ENCODE measurements at places on chromosomes 4 and X.

GRCh38 chrX:154490021-154490413, 412 bp downstream of the SLC10A3 start:
- DNase-seq, result peak; percentile 60

DNA sequence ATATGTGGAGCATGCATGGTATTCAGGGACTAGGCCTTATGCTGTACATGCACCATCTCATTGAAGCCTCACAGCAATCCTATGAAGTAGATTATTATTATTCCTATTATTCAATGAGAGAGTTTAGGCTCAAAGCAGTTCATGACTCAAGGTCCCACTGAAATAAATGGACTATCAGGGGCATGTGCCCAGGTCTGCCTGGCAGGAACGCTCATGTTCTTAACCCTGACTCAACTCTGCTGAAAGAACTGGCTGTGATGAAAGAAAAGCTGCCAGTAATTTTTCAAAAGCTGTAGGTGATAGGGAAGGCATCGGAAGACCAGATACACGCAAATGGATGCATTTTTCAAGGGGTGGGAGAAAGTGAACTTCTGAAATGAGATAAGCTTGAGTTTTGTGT, 243.4 kb downstream of the PTTG2 start:
- no peak for DNase-seq

DNA sequence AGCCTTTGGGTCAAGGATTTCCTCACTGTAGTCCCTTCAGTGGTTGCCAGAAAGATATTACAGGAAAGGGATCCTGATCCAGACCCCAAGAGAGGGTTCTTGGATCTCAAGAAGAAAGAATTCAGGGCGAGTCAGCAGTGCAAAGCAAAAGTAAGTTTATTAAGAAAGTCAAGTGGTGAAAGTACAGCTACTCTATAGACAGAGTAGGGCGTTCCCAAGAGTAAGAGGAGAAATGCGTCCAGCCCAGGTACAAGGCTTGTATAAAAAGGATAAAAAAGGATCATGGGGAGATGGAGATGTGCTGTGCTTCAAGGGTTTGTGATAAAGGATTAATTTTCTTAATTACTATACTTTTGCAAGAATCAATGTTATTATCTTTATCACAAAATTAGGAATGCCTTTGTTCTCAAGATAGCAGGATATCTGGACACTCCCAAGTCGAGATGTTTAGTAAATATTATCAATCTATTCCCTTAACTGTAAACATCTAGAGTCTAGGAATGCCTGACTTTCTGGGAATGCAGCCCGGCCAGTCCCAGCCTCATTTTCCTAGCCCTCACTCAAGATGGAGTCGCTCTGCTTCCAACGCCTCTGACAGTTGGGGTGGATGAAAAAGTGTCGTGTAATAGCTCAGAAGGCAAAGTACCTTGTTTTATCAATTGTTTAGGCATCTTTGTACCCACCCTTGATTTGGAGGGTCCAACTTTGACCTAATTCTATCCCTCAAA, 360.7 kb downstream of the GPM6A start:
- DNase-seq, result no peak

GRCh38 chrX:20427173-20427770, 160.6 kb upstream of the RPS6KA3 start:
- no peak for DNase-seq

- DNase-seq, result no peak
Measured at GRCh38 chrX:1389181-1389992, 2.5 kb downstream of the SLC25A6 start.

DNA sequence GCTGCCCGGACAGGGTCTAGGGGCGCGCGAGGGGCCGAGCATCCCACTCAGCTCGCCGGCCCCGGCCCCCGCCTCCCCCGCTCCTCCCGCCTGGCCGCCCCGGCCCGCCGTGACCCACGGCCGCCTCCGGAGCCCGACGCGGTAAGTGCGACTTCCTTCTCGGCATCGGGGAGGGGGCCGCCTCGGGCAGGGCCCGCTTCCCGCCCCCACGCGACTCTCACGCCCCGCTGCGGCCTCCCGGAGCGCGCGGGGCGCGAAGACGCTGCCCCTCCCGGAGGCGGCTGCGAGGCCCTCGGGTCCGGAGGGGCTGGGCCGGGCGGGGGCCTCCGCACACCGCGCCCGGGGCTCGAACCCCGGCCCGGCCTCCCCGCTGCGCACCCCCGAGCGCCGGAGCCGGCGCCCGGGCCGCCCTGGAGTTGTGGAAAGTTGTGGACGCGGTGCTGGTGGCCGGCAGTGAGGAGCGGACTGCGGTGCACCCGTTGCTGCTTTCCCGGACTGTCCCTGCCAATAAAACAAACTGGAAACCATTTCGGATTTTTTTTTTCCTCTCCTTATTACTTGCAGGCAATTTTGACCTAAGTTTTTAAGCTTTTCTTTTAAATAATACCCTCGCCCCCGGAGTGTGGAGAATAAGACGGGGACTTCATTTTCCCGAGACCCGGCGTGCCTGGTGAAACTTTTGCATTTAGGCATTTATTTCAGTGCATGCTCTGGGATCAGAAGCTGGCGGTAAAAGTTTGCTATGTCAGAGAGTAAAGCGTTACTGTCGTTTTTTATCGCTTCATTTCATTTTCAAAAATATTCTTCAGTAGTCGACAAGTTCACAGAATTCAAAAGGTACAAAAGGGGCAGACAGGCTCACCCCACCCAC, 13.0 kb upstream of the TMEM156 start:
- DNase-seq, result no peak

DNA sequence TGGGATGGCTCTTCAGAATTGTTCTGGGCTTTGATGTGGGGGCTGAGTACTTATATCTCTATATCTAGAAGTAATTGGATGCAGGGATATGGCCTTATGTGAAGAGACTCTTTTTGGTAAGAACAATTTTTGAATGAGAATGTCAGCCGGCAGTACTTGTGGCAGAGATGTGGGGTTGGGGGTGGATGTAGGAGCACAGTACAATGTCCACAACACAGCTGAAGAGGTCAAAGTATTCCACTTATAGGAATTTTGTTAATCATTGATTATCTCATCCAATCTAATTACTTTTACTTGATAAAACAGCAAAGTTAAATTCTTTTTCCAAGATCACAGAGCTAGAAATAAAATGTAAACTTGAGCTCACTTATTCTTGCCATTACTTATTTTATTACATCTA, 391.4 kb downstream of the TEX13C start:
- DNase-seq, result no peak

DNA sequence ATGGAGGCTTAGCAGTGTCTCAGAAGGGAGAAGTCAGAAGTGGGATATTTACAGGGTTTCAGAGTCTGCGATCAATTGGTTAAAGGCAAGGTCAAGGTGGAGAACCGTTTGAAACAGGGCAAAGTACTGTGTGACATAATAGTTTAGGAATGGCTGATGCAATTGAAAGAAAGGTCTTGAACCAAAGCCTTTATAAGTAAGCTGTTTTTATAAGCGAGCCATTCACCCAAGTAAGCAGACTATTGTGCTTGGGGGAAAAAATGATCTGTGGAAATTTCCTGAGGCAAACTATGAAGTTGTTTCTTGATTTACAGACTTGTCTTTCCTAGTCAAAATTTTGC, 327.3 kb downstream of the CAMK2D start:
- peak; percentile 87 for DNase-seq

DNA sequence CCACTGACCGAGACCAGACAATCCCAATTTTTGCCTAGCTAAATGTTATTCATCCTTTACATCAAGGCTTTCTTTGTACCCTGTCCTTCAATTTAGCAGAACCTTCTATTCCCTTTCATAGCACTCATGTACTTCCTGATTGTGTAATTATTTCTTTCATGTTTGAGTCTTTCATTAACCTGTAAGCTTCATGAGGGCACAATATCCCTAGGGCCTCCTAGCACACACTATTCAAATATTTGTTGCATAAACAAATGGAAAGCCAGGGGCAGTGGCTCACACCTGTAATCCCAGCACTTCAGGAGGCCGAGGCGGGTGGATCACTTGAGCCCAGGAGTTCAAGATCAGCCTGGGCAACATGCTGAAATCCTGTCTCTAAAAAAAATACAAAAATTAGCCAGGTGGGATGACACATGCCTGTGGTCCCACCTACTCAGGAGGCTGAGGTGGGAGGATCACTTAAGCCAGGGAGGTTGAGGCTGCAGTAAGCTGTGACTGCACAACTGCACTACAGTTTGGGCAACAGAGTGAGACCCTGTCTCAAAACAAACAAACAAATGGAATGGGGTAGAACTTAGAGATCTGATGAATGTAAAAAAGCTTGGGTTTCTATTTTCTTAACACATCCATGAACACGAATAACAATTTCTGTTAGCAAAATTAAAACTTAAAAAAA, 59.0 kb downstream of the SAT1 start:
- DNase-seq, result no peak

DNA sequence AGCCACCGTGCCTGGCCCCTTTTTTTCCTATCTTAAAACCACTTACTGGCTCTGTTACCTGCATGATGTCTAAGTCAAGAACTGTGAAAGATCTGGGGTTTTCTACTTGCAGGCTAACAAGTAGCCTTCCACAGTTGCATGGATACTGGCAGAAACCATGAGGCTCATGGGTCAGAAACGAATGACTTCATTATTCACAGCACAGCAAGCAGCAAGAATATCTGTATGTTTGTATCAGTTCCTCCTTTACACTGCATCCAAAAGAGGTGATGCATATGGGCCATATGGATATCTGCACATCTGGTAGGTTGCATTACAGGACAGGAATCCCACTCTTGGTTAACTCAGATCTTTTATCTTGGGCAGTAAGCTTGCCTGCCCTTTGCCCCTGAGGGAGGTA, 154.9 kb upstream of the NUDT6 start:
- DNase-seq, result no peak

DNA sequence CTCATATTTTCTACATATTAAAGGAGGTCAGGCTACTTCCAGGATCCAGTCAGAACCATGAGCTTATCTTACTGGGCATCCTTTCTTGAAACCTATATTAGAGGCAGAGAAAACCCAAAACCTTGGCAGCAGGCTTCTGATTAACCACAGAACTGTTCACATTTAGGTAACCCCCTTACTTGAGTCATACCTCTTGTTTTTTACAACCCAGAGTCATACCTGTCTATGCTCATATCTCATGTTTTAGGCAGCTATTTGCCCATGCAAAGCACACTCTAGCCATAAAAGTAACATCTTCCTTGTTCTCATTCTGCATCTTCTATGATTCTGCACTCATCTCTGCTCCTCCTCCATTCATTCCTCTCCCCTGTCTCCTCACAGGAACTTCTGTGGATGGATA, 138.0 kb upstream of the SMIM31 start:
- DNase-seq, result no peak

DNA sequence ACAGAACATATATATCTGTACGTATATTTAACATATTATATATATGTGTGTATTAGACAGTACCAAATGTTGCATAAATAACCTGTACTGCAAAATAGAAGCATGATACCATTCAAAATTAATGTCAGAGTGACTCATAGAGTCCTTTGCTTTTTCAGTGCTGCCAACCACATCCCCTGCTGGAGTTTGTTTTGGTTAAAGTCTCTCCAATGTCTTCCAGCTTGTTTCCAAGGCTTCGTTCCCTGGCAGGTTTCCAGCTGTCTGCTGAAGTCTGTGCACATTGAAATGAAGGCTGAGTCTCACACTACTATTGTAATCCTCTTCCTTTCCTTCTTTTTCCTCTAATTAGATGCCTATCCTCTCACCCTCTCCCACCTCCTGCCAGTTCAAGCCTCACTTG, 14.9 kb downstream of the NRK start:
- DNase-seq, result peak; percentile 95

- DNase-seq, result no peak
Measured at GRCh38 chr4:172819353-172819752, 349.3 kb upstream of the GALNT7 start.

DNA sequence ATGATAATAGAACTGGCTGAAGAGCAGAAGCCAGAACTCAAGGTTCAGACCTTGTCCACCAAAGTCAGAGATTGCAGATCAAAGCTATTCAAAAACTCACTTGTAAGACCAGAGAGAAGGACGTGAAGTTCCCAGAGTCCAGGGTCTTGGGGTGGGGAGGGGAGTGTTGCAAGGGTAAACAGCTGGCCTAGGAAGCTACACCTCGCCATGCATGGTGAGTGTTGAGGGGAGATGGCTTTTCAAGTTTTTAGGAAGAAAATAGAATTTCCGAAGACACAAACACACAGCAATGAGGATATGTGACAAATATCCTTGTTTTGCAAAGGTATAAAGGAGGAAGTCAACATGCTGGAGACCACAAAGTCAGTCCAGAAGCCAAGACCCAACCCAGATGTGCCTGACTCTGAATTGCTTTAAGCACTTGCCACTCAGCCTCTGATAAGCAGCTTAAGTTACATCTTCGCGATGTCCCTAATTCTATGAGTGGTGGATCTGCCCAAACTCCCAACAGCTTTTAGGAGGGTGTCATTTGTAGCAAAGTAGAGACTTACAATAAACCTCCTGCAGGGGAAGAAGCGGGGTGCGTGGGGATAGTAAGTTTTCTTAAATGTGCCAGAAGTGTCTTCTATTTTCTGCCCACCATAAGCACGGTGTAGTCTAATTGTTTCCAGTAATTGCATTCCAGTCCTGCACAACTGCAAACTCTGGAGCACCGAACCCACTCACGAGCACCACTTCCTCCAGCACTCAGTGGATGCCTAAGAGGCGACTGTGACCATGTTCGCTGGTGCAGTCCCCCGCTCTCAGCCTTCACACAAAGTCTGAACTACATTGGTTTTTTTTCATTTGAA, 26.5 kb downstream of the HAND2 start:
- DNase-seq, result no peak

DNA sequence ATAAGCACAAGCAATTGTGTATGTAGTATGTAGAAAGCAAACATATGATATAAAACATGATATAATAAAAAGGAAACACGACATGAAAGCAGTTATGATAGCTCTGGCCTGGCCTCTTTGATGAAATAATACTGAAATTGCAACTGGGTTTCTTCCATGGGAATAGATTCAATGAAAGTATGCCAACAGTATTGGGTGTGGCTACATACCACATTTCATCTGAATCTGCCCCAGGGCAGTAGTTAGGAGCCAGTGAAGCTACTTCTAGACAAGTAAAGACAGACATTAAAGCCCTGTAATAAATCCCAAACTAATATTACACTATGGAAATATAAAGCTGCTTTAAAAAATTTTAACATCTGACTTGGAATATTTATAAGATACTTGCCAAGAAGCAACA, 207.3 kb downstream of the FBXW7 start:
- no peak for DNase-seq

DNA sequence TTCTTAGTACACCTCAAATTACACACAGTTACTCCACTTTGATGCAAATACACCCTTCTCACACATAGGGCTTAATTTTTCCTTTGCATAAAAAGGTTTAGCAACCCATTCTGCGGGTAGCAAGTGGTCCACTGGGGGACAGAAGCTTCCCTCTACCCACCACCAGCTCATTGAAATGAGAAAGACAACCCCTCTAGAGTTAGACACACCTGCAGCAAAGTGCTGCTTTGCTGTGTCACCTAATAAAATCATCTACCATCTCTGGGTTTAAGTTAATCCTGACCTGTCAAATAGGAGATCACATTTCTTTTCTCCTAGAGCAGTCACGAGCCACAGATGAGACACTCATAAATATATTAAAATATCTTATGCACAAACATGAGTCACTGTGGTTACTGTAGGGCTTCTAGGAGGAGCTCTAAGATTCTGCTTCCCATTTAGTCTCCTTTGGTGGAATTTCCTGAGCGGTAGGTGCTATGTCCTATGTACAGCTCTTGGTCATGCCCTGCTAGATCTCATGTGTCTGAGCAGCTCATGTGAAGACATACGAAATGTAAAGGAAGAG, 11.9 kb downstream of the BMX start:
- no peak for DNase-seq

GRCh38 chr4:123652476-123652875, 255.9 kb downstream of the SPRY1 start:
- peak; percentile 20 for DNase-seq

GRCh38 chrX:155179346-155179997, 36.8 kb upstream of the VBP1 start:
- no peak for DNase-seq

GRCh38 chrX:104854188-104854587, 288.2 kb downstream of the IL1RAPL2 start:
- peak; percentile 81 for DNase-seq

Data from fibroblast of lung (primary cell).